Bronchial smooth muscle cell (primary cell): ENCODE measurements at places on chromosomes 16 and 17. TPM values are rescaled to one million over a fixed set of nuclear protein-coding genes. Genes with fewer than 3 reads are reported as not detected.

NTN1 gene
- total RNA-seq, result 0.16 and 1.0 TPM in 2 replicates

KRT36 gene
- not detected in 2 replicates for total RNA-seq

TMC5 gene
- total RNA-seq, result not detected in 2 replicates

PDPK1 gene
- total RNA-seq, result 10.0 and 12.5 TPM in 2 replicates

CCDC200 gene
- total RNA-seq, result 0.16 TPM in 1 of 2 replicates, not detected in the other

SRL gene
- total RNA-seq, result 0.26 and 0.47 TPM in 2 replicates
